ENCODE measurements at places on chromosomes 2 and 18.
A peak's percentile ranks its signal among the peaks of the same experiment; 100 is the strongest.

DNA sequence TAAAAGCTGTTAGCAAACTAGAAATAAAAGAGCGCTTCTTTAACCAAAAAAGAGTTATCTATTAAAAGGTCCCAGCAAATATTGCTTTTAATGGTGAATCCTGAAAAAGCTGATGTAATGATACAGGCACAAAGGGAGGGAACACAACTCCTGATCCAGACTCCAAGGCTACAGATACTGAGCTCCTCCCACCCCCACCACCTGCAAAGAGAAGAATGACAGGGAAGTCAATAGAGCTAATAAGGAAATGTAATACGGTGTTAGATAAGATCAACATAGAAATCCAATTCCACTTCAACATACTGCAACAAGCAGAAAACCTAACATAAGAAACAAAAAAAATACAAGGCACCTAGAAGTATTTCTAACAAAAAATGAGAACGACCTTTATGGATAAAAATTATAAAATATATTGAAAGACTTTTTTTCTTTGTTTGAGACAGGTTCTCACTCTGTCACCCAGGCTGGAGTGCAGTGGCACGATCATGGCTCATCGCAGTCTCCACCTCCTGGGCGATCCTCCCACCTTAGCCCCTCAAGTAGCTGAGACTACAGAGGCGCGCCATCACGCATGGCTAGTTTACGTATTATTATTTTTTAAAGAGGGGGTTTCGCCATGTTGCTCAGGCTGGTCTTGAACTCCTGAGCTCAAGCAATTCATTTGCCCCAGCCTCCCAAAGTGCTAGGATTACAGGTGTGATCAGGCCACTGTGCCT is 192.2 kb downstream of the HDAC4 start:
- DNase-seq: no peak
- no peaks in the 10 kb centered on the region for H3K36me3 ChIP-seq
- peaks cover 5% of the 10 kb centered on the region for H3K4me1 ChIP-seq
- no peak overlapping the region for H3K27ac ChIP-seq
- H3K4me3 ChIP-seq: no peak overlapping the region
- no peaks in the 10 kb centered on the region for H3K27me3 ChIP-seq

DNA sequence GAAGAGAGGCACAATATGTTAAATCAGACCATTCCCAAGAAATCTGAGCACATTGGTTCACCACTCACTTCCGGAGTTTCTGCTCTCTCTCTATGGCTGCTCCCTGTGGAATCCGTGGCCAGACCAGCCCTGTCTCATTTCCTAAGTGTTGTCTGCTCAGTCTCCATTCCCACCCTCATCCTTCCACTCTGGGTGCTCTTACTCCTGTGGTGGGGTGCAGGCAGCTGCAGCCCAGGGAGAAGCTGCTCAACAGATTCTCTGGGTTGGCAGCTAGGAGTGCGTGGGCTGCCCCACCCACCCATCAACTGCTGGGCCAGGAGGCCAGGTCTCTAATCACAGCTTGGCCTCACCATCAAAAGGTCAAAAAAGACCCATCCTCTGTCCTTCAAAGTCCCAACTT is 98.3 kb downstream of the ARL4C start:
- H3K36me3 ChIP-seq: no peaks in the 10 kb centered on the region
- H3K4me3 ChIP-seq: no peak overlapping the region
- DNase-seq: no peak
- no peaks in the 10 kb centered on the region for H3K27me3 ChIP-seq
- no peaks in the 10 kb centered on the region for H3K4me1 ChIP-seq
- H3K27ac ChIP-seq: no peak overlapping the region

DNA sequence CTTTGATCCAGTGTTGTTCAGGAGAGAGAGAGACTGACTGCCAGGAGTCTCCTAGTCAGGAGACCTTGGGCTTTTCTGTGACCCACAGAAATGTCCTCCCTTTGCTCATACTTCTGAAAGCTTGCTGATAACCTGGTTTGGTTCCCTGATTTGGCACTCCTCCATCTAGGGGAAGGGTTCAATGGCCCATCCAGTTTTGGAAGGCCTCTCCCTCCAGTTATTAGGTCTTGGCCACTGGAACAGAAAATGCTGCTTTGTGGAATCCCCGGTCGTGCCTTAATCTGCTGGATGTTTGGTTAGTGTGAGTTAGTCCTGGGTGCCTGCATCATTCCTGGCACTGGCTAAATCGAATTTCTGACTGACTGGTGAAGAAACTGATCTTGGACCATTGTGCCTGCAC is 35.7 kb downstream of the KDM3A start:
- no peak overlapping the region for H3K27ac ChIP-seq
- no peak for DNase-seq
- H3K4me1 ChIP-seq: no peaks in the 10 kb centered on the region

GRCh38 chr2:20469595-20469994 is 22.7 kb downstream of the RHOB start:
- no peak overlapping the region for H3K4me3 ChIP-seq
- H3K27me3 ChIP-seq: no peaks in the 10 kb centered on the region
- H3K27ac ChIP-seq: no peak overlapping the region
- H3K4me1 ChIP-seq: no peaks in the 10 kb centered on the region
- DNase-seq: no peak

- no peak for DNase-seq
- no peaks in the 10 kb centered on the region for H3K4me1 ChIP-seq
- H3K27ac ChIP-seq: no peak overlapping the region
- no peaks in the 10 kb centered on the region for H3K36me3 ChIP-seq
- no peaks in the 10 kb centered on the region for H3K27me3 ChIP-seq
Observed at GRCh38 chr2:186339716-186340115, 146.3 kb upstream of the ZC3H15 start.

DNA sequence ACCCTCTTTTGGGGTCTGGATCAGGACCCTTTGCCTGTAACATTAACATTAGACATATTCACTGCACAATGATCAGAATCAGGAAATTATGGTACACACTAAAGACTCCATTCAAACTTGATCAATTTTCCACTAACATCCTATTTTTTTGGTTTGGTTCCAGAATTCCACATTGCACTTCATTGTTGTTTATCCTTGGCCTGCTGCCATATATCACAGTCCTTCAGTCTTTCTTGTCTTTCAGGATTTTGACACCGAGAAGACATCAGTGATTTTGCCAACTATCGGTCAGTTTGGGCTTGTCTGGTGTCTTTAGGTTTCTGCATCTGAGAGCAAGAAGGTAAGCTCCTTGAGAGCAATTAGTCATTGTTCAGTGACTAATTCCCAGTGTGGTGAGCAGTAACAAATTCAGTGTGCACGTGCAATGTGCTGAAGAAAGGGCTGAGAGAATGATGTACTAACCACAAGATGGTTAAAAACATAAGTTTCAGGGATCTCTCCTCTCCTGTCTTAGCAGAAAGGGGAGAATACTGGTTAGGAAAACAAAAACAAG is 23.5 kb downstream of the MARCHF4 start:
- no peaks in the 10 kb centered on the region for H3K36me3 ChIP-seq
- no peaks in the 10 kb centered on the region for H3K27me3 ChIP-seq
- H3K4me3 ChIP-seq: no peak overlapping the region
- no peak overlapping the region for H3K27ac ChIP-seq
- DNase-seq: peak; percentile 48

DNA sequence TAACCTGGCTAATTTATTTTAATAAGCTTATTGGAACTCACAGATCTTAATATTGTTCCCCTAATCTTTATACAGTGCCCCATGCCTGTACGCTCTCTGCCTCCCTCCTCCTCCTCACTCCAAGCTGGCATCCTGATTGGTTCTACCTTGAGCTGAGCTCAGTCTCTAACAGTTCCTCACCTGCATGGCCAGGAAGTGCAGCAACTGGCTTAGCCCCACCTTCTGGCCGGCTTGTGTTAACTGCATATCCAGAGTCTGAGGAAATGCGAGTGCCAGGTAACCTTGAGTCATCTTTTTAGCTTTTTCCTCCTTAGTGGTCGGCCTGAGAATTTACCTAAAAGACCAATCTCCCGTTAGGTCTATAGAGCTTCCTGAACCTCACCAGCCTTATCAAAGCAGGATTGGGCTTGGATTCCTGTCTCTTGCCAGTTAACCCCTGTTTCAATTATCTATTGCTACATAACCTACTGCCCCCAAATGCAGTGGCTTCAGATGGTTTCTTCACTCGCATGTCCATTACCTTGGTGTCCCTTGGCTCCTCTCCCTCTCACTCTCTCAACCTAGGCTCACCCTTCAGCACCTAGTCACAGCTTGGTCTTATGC is 89.5 kb upstream of the STK39 start:
- no peak overlapping the region for H3K27ac ChIP-seq
- no peaks in the 10 kb centered on the region for H3K36me3 ChIP-seq
- no peaks in the 10 kb centered on the region for H3K27me3 ChIP-seq
- DNase-seq: peak; percentile 20
- no peak overlapping the region for H3K4me3 ChIP-seq

GRCh38 chr18:79912409-79912991 is 39.0 kb downstream of the SLC66A2 start:
- H3K36me3 ChIP-seq: peaks cover 34% of the 10 kb centered on the region
- no peak overlapping the region for H3K4me3 ChIP-seq
- H3K27me3 ChIP-seq: no peaks in the 10 kb centered on the region
- no peak for DNase-seq
- H3K27ac ChIP-seq: no peak overlapping the region

DNA sequence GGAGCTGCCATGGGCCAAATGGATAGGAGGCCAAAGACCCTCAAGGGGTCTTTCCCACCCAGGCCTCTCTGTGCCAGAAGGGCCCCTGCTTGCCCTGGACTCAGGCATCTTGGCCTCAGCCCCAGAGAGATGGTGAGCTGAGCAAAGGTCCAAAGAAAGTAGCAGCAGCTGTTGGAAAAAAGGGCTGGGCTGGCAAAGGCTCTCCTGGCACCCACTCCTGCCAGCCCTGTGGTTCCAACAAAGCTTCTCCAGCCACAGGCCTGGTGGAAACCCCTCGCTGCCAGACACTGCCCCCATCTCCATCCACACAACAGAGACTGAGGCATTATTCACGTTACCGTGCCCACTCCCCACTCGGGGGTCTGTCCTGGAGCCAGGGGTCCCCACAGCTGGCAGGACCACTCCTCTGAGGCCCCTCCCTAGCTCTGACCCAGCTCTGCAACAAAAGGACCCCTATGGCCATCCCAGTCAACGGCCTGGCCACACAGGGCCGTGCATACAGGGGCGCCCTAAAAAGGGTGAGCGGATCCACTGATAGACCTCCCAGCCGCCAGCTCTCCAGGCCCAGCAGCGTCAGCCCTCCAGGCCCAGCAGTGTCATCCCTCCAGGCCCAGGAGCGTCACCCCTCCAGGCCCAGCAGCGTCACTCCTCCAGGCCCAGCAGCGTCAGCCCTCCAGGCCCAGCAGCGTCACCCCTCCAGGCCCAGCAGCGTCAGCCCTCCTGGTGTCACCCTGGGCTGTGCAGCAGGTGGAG is 10.1 kb downstream of the BIN1 start:
- no peak overlapping the region for H3K4me3 ChIP-seq
- peaks cover 50% of the 10 kb centered on the region for H3K4me1 ChIP-seq
- H3K36me3 ChIP-seq: no peaks in the 10 kb centered on the region
- no peaks in the 10 kb centered on the region for H3K27me3 ChIP-seq

DNA sequence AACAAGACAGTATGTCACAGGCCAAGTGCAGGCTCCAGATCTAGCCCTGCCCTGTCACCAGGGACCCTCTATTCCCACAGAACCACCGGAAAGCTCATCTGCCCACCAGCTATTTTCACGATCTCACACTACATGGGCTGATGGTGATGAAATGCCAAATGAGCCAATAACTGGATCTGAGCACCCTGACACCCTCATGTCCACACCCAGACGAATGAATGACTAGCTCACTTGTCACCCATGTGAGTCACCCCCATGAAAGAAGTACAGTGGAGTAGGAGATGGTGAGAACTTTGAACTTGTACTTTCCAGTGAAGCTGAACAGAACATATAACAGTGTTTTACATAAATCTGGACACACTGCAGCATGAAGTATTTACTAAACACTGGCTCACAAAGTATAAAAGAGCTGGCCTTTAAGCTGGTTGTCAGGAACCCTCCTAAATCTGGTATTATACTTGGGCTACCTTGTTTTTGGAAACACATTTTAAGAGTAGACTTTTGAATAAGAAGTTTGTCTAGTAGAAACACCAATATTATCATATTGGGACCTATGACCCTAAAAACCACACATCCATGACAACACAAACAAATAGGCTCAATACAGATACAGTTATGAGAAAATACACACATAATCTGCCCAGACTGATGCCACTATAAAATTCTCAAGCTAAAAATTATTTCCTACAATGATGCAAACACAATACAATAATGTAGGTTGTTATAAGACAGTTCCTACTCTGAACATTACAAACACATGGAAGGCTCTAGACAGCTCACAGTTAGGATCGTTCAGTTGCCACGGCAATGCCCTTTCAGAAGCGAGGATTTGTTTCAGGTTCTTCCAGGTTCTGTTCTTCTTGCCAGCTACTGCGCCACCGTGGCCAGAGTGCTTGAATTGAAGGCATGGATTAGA is 19.0 kb downstream of the INO80C start:
- H3K27ac ChIP-seq: no peak overlapping the region
- no peaks in the 10 kb centered on the region for H3K27me3 ChIP-seq
- no peak overlapping the region for H3K4me3 ChIP-seq
- peaks cover 2% of the 10 kb centered on the region for H3K36me3 ChIP-seq
- no peak for DNase-seq

DNA sequence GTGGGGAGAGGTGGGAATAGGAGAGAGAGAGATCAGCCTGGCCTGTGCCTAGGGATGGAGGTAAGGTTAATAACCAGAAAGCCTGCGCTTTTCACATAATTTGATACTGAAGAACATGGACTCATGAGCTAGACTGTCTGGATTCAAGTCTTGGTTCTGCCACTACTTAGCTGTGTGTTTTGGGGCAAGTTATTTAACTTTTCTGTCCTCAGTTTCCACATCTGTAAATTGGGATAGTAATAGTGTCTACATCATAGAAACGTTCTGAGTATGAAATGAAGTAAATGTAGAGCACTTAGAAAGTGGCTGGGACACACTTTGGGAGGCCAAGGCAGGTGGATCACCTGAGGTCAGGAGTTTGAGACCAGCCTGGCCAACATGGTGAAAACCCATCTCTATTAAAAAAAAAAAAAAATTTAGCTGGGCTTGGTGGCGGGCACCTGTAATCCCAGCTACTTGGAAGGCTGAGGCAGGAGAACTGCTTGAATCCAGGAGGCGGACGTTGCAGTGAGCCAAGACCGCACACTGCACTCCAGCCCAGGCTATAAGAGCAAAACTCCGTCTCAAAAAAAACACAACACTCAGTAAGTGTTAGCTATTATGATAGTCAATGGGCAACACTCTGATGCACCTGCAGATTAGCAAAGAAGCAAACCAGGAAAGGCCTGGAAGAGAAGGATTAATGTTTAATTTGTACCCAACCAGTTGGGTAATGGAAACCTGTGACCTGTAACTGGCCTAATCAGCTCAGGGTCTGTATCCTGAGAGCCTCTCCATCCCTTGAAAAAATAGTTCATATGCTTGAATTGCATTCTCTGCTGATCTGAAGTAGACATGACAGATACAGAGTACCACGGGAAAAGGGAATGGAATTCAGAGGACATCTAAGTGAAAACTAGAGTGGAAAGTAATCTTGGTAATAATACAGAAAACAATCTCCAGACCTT is 6.8 kb downstream of the GALM start:
- no peaks in the 10 kb centered on the region for H3K36me3 ChIP-seq
- no peak for DNase-seq
- H3K4me1 ChIP-seq: no peaks in the 10 kb centered on the region
- H3K27ac ChIP-seq: no peak overlapping the region

Data from common myeloid progenitor, CD34-positive (primary cell).